ENCODE measurements at places on chromosomes 11 and 22.

DNA sequence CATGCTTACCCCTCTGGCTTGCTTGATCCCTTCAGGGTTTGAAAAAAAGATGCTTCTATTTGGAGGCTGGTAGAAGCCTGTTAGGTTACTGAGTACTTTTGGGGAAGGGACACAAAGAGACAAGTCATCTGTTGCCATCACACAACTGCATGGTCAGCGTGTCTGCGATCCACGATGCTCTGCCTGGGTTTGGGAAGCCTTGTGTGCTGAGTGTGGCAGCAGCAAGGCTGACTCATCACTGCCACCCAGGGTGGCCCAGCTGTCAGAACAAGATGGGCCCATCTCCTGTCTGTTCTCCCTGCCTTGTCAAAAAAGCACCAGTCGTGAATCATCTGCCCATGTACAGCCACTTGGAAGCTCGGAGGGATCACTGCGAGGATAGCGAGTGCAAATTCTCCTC is 26.2 kb downstream of the UBASH3B start:
- peak; percentile 36 for DNase-seq

GRCh38 chr11:104679258-104679657 is 219.0 kb downstream of the CASP12 start:
- no peak for DNase-seq

DNA sequence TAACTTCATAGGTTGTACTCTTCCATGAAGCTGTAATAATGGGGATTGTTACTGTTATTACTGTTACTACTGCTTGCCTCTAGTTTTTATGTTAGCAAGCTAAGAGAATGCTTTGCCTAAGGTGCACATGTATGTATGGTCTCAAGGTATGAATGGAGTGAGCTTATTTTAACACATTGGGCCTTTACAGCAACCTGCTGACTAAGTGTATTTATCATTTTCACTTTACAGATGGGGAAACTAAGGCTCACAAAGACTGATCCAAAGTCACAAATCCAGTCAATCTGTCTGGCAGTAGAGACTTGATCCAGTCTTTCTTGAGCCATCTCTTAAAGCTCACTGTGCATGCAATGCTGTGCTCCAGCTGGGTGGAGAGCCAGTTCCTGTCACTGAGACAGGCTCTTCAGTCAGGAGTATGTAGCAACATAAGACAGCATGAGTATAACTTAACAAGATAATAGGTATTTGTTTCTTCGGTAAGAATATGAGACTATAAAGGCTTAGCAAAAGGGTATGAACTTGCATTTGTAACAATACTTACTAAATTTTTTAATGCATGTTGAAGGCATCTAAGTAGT is 66.5 kb downstream of the PPP2R1B start:
- DNase-seq: no peak

GRCh38 chr11:13535819-13536218 is 40.0 kb upstream of the PTH start:
- no peak for DNase-seq

GRCh38 chr11:7498193-7498592 is 12.9 kb downstream of the OLFML1 start:
- DNase-seq: no peak

DNA sequence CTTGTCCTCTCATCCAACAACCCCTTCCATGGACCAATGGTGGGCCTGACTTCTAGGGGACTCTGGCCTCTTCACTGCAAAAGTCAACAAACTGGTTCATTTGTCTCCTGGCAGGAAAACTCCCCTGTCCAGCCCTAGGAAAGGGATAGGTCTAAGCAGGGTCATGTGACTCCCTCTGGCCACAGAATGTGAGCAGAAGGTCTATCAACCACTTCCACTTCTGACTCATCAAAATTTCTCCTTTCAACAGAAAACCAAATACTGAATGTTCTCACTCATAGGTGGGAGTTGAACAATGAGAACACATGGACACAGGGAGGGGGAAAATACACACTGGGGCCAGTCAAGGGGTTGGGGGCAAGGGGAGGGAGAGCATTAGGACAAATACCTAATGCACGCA is 1.3 kb upstream of the ISX start:
- DNase-seq: no peak

DNA sequence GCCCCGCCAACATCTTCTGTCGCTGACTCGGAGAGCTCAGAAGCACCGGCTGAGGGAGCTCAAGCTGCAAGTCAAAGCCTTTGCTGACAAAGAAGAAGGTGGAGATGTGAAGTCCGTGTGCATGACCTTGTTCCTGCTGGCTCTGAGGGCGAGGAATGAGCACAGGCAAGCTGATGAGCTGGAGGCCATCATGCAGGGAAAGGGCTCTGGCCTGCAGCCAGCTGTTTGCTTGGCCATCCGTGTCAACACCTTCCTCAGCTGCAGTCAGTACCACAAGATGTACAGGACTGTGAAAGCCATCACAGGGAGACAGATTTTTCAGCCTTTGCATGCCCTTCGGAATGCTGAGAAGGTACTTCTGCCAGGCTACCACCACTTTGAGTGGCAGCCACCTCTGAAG is 6.7 kb downstream of the RAG1 start:
- no peak for DNase-seq

- DNase-seq: no peak
These were observed 20.6 kb downstream of the PHF21A start for GRCh38 chr11:46100670-46101069.

GRCh38 chr11:101453682-101454081 is 130.1 kb downstream of the TRPC6 start:
- no peak for DNase-seq

DNA sequence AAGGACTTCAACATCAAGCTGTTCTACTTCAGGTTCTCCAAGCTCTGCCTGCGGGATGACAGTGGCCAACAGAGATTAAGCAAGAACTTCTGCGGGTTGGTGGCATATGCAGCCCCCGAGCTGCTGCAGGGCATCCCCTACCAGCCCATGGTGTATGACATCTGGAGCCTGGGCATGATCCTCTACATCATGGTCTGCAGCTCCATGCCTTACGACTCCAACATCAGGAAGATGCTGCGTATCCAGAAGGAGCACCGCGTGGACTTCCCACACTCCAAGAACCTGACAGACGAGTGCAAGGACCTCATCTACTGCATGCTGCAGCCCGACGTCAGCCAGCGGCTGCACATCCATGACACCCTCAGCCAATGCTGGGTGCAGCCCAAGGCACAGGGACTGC is 2.8 kb upstream of the DGCR2 start:
- no peak for DNase-seq

- DNase-seq: no peak
These were observed 16.0 kb downstream of the MRE11 start for GRCh38 chr11:94477624-94478023.

DNA sequence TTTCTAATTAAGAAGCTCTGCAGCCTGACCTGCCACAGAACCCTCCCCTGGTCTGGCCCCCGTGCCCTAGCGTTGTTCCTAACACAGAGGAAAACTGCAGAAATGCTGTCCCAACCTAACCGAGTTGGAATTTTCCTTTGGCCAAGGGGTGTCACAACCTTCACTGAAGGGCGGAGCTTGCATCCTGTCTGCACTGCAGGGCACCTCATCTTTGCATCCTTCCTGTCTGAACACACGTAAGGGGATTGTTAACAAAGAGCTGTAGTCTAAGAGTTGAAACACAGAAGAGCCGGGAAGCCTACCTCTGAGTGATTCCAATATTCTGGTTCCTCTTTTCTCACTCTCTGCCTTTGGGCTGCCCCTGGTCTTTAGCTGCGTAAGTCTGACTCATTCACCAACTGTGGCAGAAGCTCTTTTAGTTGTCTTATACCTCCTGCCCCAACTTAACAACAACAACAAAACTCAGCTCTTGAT is 1.6 kb downstream of the DIXDC1 start:
- no peak for DNase-seq

GRCh38 chr11:111937844-111938243 is 701 bp downstream of the DIXDC1 start:
- DNase-seq: no peak

GRCh38 chr11:47981667-47982404 is 1.5 kb downstream of the PTPRJ start:
- DNase-seq: no peak

- no peak for DNase-seq
These were observed 23.3 kb downstream of the LIF start for GRCh38 chr22:30223303-30223702.

DNA sequence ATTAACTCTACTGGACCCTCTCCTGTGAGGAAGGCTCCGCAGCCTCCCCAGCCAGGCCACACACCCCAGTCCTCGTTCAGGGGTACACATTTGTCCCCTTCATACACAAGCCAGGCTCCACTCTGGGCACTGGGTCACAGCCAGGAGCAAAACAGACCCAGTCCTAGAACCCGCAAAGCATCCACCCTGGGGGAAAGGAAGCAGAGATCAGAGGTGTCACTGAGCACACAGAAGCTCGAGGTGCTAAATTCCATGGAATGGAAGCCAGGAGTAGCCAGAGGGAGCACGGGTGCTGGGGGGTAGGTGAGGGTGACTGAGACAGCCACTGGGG is 43.6 kb upstream of the TH start:
- DNase-seq: no peak

GRCh38 chr11:47906066-47906465 is 57.9 kb upstream of the NUP160 start:
- DNase-seq: no peak

DNA sequence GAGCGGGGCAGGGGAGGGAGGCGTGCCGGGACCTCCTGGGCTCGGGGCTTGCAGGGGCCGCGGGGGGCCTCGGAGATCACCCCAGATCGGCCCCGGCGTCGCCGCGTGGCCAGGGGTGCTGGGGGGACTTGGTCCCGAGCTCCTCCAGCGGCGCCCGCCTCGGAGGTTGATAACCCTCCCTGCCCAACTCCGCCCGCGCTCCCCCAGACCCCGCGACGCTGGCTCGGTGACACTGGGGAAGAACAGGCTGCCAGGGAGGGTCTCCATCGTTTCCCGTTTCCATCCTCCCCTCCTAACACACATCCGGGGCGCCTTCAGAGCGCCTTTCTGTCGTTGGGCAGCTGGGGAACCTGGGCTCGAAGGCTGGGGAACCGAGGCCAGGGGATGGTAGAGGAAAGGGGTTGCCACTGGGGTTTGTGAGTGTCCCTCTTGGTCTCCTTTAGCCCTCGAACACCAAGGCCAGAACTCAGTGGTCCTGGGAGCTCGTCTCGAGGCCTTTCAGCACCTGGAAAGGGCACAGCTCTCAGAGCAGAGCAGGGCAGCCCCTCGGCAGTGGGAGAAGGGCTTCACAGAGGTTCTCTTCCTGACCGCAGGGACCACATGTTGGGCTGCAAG is 431 bp downstream of the SLC37A2 start:
- DNase-seq: peak; percentile 21

- DNase-seq: no peak
These were observed 288.0 kb downstream of the SBF2 start for GRCh38 chr11:10005955-10006525.

GRCh38 chr11:24685821-24686220 is 189.0 kb downstream of the LUZP2 start:
- no peak for DNase-seq

GRCh38 chr11:70364178-70364577 is 34.2 kb upstream of the CTTN start:
- no peak for DNase-seq

DNA sequence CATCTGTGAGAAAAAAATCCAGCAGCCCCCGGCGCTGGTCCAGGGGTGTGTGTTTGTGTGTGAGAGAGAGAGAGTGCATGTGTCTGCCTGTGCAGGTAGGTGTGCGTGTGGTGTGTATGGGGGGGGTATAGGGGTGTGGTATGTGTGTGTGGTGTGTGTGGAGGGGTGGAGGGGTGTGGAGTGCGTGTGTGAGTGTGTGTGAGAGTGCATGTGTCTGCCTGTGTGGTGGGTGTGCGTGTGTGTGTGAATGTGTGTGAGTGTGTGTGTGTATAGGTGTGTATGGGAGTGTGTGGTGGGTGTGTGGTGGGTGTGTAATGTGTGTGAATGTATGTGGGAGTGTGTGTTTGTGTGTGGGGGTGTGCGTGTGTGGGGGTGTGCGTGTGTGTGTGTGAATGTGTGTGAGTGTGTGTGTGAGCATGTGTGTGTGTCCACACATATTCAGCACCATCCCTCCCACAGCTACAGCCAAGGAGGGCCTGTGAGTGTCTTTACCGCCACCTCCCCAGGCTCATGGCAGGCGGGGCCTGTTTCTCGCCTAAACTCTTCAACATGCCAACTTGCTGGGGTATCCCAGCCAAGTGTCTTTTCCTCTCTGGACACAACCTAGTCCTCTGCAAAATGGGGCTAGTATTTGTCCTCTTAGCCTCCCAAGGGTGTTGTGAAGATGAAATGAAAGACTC is 11.9 kb downstream of the LMO1 start:
- DNase-seq: no peak

GRCh38 chr11:1227551-1228100 is 4.8 kb downstream of the MUC5B start:
- peak; percentile 8 for DNase-seq

- no peak for DNase-seq
These were observed 1191.9 kb downstream of the BRD1 start for GRCh38 chr22:48635816-48636215.

DNA sequence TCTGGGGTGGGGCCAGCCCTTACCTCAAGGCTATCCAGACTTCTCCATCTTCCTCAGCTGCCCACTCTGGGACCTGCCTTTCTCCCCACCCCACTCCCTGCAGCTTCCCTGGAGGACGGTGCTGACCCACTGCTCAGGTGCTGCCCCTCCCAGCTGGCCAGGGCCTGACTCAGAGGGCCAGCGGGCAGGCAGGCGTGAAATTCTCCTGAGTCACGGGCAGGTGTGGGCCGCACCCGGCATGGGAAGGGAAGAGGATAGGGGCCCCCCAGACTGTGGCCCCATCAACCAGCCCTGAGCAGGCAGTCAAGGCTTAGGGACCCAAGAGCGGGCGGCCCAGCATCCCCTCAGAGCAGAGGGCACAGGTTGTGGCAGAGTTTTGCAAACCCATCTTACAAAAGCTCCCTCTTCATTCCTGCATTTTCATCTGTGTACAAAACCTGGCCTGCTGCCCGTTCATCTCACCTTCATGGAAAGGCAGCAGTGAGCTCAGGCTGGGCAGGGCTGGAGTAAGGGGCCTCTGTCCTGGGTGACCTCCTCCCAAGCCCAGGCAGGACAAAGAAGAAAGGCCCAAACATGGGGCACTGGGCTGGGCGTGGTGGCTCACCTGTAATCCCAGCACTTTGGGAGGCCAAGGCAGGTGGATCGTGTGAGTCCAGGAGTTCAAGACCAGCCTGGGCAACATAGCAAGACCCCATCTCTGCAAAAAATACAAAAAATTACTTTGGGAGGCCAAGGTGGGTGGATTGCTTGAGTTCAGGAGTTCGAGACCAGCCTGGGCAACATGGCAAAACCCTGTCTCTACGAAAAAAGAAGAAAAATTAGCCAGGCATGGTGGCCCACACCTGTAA is 6.1 kb downstream of the RHOD start:
- no peak for DNase-seq

DNA sequence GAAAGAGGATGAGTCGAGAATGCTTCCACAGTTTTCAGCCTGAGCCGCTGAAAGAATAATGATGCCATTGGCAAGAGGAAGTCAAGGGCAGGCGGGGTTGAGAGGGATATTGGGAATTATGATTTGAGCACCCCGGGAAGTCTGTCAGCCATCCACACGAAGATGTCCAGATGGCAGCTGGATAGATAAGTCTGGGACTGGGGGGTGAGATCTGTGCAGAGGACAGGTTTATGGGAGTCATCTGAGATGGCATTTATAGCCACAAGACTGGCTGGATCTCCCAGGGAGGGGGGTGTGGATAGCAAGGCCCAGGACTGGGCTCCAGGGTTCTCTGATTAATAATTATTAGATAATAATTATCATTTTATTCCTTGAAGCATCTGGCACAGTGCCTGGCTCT is 5.1 kb upstream of the STIP1 start:
- DNase-seq: no peak

GRCh38 chr11:69320326-69320725 is 26.4 kb downstream of the MYEOV start:
- DNase-seq: no peak

- no peak for DNase-seq
These were observed 805 bp upstream of the QSER1 start for GRCh38 chr11:32891657-32892354.

- DNase-seq: no peak
These were observed 9.6 kb upstream of the KCNQ1OT1 start for GRCh38 chr11:2709429-2709828.
